Tongue (tissue), 3 donors: ENCODE measurements at places on chromosomes 12 and 14. TPM values are rescaled to one million over a fixed set of nuclear protein-coding genes. Genes with fewer than 3 reads are reported as not detected.

DNA sequence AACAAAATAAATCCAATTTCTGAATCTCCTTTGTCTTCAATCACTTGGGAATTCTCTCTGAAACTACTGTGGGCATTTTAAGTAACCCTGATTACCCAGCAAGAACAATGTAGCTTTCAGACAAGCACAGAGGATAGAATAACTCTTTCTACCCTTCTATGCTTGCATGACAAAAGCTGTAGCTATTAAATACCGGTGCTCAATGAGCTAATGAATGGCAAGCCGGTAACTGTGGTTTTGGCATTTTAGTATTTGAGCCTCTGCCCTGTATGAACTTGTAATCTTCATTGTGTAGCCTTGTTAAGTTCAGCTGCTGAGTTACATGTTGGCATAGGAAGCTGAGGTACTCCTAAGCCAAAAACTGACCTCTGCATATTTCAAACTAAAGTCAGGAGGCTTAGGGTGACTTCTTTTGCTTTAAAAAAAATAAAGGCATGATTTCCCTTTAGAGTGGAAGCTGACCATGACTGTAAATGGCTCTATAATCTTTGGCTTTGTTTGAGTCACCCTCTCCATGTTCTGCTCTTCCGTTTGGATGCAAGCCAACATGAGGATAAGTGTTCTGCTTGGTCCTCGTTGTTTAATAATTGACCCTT, 171.0 kb upstream of the HIF1A start:
- no peak for DNase-seq

Gene SYCP3
- not detected for total RNA-seq

Gene PMCH
- not detected for total RNA-seq

DNA sequence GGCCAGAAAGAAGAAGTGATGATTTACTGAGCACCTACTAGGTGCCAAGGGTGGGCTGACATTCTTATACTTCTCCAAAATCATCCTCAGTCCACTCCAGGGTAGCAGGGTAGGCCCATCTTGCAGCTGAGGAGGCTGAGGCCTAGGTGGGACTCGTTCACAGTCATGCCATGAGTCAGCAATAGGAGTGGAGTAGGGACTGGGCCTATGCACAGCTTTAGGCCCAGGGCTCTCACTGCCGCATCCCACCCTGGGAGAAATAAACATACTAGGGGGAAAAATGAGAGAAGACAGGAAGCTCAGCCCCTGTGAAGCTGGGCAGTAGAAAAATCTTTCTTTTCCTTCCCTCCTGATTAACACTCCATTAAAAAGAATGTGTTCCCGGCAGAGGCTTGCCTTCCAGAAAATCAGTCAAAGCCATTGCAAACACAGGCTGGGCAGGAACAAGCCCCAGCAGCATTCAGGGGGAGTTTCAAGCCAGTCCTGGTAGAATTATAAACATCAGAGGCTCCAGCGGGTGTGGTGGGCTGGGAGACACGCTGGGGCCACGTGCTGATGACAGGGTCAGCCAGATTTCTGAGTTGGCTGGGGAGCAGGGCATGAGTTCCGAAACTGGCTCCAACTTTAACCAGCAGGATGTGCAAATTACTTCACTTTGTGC, 1.8 kb downstream of the HSPB8 start:
- DNase-seq = peak; percentile 65

DNA sequence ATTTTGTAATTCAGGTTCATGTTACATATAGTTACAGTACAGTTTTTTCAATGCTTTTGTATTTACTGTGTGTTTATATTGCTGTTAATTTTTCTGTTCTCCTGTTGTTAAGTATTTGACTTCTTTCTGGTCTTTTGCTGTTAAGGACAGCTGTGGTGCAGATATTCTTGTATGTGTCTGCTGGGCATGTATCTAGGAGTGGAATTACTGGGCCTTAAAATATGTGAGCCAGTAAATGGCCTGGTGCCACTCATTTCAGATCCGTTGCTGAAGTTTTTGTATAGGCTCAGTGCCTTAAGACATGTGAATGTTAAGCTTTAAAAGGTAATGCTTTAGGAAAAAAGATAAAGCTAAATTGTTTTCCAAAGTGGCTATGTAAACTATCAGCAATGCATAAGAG, 87.3 kb downstream of the TTLL5 start:
- peak; percentile 10 for DNase-seq

DNA sequence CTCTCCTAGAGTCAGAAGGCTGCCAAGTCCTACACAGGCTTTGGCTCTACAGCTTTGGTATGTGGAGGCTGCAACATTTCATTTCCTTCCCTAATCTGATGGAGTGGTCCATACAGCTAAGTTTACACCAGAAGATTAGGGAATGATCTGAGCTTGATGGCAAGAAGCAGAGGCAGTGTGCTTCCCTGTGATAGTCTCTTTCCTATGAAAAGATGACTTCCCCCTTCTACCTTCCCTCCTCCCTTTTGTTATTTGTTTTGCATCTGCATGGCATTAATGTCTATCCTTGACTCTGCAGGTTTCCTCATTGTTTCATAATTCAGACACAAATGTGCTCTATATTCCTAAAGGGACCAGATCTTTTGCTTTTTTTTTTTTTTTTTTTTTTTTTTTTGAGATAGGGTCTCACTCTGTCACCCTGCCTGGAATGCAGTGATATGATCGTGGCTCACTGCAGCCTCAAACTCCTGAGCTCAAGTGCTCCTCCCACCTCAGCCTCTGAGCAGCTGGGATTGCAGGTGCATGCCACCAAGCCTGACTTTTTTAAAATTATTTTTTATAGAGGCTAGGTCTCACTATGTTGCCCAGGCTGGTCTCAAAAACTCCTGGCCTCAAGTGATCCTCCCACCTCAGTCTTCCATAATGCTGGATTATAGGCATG, 76.3 kb downstream of the GRIP1 start:
- DNase-seq = no peak
